ENCODE measurements at places on chromosomes 3 and 15. TPM values are rescaled to one million over a fixed set of nuclear protein-coding genes. Genes with fewer than 3 reads are reported as not detected.

Gene TF
- total RNA-seq: 0.18 TPM

Gene NRROS
- 4.8 TPM for total RNA-seq

Gene LMAN1L
- not detected for total RNA-seq

Gene CAND2
- total RNA-seq: 3.3 TPM

Gene KCNMB3
- total RNA-seq: 0.46 TPM

Gene THRB
- 0.33 TPM for total RNA-seq

Gene MLF1
- total RNA-seq: 6.3 TPM

Gene PSTPIP1
- 1.0 TPM for total RNA-seq

Gene PCSK6
- 0.26 TPM for total RNA-seq

Gene GPR149
- not detected for total RNA-seq

Gene CHSY1
- 58.9 TPM for total RNA-seq

Gene PLD1
- total RNA-seq: 81.0 TPM

Gene OR5K2
- not detected for total RNA-seq

Gene CD200R1L
- not detected for total RNA-seq

Gene NECTIN3
- 64.5 TPM for total RNA-seq

Gene LSAMP
- not detected for total RNA-seq

Gene RBMS3
- 49.5 TPM for total RNA-seq

Gene UBA7
- total RNA-seq: 42.2 TPM

Gene SLC15A2
- 0.07 TPM for total RNA-seq

Gene MOBP
- 0.95 TPM for total RNA-seq

Gene RASL12
- total RNA-seq: not detected

Gene SNAPC5
- total RNA-seq: 17.7 TPM

Gene GOLGA6D
- not detected for total RNA-seq

Gene METTL6
- total RNA-seq: 27.0 TPM

Gene KBTBD13
- not detected for total RNA-seq

Gene P2RY14
- not detected for total RNA-seq

Gene GUCA1C
- not detected for total RNA-seq

Gene CFAP20DC
- 2.3 TPM for total RNA-seq

Gene ACSBG1
- not detected for total RNA-seq

Gene GRK7
- total RNA-seq: not detected

Gene GRM2
- total RNA-seq: 0.18 TPM

Gene SCAANT1
- not detected for total RNA-seq

Gene CFAP44
- 2.6 TPM for total RNA-seq

Gene REC114
- total RNA-seq: not detected

Gene ECE2
- total RNA-seq: not detected

Gene MEX3B
- total RNA-seq: 9.6 TPM

Gene CADPS
- not detected for total RNA-seq

Gene PLA2G4E
- not detected for total RNA-seq

Gene RSRC1
- 38.9 TPM for total RNA-seq

Gene CFAP92
- 0.04 TPM for total RNA-seq

Gene FETUB
- not detected for total RNA-seq

Gene SNX22
- total RNA-seq: 1.3 TPM

Gene RTP3
- 0.07 TPM for total RNA-seq

Gene TM4SF1
- total RNA-seq: 1,063 TPM

Gene HPS3
- total RNA-seq: 16.4 TPM

Gene GOLGA8O
- total RNA-seq: 0.20 TPM

Gene C2CD4A
- 3.2 TPM for total RNA-seq

Gene FHIT
- total RNA-seq: 1.1 TPM

Gene CKMT1B
- not detected for total RNA-seq

Gene CKMT1A
- total RNA-seq: not detected

Gene ALS2CL
- total RNA-seq: 5.7 TPM

Gene ACTC1
- not detected for total RNA-seq
